IMR-90 (cell line): ENCODE measurements at places on chromosomes 1 and 21.

DNA sequence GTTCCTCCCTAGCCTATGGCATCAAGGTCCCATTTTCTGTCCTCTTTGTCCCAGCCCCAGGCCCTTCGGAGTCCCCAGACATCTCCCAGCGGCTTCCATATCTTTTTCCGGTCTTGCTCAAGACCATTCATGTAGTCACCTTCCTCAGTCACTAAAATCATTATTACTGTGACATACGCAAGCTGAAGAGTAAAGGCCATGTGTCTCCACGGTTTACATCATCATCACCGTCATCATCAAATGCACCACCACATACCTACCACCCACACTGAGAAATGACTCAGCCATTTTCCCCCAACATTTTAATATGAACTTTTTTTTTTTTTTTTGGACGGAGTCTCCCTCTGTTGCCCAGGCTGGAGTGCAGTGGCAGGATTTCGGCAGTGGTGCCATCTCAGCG, 43.4 kb downstream of the FHAD1 start:
- peak; percentile 98 for DNase-seq

DNA sequence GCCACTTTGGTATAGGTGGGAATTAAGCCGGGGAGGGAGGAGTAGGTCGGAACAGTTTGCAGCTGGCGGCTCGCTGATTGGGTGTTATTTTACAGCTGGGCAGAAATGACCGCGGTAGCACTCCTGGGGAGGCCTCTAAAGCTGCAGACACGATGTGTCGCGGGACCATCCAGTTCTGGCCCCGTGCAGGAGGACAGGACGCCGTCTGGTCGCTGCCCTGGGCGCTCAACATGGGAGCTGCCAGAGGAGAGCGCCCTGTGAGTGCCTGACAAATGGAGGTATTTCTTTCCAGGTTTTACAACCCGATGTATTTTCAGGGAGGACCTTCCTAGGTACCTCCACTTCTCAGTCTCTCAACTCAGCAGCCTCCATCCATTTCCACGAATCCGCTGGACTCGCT, 46.2 kb downstream of the CDC7 start:
- no peak for DNase-seq

DNA sequence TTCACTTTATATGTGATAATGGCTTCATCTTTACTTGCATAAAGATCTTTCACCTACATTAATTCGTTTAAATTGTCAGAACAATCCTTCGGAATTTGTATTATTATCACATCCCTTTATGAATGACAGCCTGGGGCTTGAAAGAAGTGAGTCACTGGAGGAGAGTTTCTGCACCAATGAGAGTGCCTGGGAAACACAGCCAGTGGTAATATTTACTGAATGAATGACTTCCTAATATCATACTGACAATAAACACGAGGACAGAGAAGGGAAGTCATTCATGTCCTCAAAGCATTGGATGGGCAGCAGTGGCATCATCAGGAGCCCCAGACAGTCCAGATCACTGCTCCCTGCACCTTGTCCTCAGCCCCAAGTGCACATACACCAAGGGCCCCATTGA, 40.7 kb upstream of the PDE4B start:
- no peak for DNase-seq

- peak; percentile 75 for DNase-seq
Measured at GRCh38 chr1:151553659-151554058, 13.6 kb downstream of the TUFT1 start.

DNA sequence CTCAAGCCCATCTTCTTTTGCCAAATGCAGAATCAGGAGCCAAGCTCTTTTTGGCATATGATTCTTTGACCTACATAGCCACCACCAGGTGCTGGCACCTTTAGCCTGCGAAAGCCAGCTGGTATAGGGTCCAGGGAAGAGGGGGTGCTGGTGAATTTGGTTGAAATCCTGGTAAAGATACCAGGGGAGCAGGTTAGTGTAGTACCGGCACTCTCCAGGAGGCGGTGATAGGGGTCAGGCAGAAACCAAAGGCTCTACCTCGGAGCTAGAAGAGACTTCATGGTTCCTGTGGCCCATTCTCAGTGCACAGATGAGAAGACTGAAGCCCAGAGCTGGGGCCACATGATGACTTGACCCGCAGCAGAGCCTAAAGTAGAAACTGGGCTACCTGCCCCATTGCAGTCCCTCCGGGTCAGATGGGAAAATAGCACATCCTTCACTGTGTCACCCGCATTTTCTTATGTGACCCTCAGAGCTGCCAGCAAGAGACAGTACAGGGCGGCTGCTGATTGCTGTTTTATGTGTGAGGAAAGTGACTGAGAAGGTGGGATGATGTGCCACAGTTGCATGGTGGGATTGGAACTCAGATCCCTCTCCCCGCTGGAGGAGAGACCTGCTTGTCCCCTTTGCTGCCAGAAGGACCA, 36.0 kb upstream of the IL19 start:
- peak; percentile 37 for DNase-seq

DNA sequence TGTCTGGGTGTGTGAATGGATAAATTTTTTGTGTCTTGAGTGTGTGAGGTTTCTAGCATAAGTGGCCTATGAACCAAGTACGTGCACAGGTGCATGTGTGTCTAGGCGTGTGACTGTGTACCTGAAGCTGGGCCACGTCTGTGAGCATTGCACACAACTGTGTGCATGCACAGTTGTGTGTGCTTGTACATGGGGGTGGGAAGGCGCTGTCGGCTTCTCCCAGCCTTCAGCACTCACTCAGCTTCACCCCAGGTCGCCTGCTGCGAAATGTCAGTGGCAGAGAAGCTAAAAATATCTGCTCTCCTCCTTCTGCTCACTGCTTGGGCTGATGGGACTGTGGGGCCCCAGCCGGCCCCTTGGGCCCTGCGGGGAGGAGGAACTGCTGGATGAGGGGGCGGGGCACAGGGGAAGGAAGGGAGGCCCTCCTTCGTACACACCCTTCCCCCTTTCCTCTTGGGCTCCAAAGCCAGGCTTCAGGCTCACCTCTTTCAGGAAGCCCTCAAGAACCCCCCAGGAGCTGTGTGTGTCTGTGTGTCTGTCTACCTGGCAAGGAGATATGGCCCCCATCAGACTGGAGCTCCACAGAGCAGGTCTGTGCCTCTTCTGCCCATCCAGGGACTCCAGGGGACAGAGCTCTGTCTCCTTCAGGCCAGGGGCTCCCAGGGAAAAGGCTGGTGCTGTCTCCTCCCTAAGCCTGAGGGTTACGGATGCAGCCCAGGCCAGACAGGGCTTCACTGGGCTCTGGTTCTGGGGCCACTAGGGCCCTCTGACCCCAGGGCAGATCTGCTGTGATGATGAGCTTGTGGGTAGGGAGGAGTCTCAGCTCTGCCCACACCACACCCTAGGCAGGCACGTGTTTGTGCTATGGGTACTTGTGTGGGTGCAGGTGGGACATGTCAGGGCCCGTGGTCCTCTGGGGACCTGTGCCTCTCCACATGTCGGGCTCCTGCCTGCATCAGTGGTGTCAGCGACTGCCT, 35.6 kb upstream of the WASF2 start:
- peak; percentile 53 for DNase-seq

DNA sequence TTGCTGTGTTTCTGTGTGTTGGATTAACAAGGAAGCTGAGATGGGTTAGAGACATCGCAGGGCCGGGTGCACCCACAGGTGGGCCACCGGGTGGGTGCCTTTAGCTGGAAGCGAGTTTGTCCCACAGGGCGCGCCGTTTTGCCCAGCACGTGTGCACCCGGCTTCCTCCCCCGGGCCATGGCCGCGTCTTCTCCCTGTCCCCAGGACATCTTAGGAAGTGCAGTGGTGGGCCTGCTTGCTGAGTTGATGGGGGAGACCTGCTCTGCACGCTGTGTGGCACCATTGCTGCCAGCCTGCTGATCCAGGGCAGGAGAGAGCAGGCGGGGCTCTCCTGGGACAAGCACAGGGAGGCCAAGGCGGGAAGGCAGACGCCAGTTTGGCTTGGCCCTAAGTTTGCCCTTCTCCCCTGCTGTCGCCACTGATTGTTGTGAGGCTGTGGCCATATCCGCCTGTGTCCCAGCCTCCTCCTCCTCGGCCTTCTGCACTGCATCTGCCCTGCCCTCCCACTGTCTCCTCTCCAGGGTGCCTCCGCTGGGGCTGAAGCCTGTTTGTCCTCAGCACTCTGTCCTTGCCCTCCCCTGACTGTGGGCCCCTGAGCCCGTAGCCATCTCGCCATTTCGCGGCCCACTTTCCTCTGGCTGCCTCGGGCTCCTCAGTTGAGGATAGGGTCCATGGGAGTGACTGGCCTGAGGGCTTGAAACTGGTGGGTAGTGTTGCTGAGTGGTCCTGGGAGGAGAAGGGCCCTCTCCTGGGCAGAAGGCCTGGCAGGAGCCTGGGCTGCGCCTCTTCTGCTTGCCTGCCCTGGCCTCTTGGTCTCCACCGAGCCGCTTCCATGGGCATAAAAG, 47.6 kb downstream of the PKNOX1 start:
- no peak for DNase-seq

GRCh38 chr1:232902774-232903350, 47.5 kb upstream of the NTPCR start:
- DNase-seq, result no peak

- DNase-seq, result no peak
Measured at GRCh38 chr1:107432108-107432507, 291.3 kb downstream of the NTNG1 start.

DNA sequence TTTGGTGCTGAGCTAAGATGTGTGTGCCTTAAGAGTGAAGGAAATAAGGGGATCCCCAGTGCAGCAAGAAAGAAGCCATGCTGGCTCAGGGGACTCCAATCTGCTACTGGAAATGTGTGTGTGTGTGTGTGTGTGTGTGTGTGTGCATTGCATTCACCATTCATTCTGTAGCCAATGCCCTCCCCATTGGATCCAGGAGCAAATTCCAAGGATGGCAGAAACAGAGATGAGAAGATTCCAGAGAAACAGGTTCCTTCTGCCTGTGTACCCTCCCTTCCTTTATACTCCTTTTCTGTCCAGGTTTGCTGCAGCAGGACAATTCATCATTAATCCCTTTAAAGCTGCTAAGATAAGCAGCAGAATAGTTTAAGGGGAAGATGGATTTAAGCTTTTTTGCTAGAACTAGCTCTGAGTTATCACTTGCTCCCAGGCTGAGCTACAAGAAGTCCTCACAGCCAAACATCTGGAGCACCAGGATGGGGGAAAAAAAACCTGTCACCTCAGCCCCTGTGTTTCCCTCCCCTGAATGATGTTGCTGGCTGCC, 3.2 kb downstream of the SLC6A17 start:
- no peak for DNase-seq

DNA sequence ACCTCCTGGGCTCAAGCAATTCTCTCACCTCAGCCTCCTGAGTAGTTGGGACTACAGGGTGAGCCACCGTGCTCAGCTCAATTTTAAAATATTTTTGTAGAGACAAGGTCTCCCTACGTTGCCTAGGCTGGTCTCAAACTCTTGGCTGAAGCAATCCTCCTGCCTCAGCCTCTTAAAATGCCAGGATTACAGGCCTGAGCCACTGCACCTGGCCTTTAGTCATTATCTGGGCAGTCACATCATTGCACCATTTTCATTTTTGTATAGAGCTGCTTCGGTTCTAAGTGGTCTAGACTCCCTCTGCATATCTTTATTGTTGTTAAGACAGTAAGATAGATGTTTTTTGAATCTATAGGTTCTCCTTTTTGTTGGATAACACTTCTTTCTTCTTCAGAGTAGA, 39.9 kb downstream of the ATF3 start:
- peak; percentile 36 for DNase-seq

DNA sequence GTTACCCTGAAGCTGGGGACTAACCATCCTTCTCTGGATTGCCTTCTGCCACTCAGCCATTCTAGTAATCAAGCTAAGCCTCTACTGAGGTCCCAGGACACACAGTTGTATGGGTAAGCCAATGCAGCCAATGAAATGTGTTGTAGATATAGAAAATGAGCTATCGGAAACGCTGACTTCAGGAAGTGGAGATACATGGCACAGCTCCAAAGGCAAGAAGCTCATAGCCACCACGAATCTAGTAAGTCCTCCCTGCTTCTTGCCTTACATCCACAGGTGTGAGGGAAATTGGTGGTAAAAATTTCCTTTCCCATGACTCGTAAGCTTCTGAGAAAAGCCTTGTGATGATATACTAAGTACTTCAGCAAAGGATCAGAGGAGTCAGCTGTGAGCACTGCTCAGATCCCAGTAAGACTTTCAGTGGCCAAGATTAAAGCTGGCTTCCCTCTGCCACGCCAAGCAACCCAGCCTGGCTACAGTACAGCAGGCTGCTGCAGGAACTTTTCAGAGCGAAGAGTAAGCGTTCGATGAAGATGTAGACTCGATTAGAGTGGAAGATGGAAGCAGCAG, 117.7 kb downstream of the SIM2 start:
- peak; percentile 17 for DNase-seq

GRCh38 chr21:44466351-44466954, 11.1 kb downstream of the LRRC3 start:
- no peak for DNase-seq

DNA sequence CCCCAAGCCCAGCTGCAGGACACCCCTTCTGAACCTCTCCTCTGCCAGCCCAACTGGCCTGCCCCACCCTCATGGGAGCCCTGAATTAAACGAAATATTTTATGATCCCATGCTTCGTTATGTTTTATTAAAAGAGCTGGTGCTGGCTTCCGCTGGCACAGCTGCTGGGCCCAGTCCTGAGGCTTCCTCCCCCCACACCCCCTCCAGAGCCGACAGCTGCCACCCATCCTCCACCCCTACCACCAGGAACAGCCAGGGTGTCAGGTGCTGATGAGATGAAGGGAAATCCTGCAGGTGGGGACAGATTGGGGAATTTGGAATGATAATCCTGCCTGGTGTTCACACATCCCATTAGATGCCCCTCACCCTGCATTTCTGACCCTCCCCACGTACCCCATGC, 19.0 kb downstream of the IGSF21 start:
- no peak for DNase-seq

DNA sequence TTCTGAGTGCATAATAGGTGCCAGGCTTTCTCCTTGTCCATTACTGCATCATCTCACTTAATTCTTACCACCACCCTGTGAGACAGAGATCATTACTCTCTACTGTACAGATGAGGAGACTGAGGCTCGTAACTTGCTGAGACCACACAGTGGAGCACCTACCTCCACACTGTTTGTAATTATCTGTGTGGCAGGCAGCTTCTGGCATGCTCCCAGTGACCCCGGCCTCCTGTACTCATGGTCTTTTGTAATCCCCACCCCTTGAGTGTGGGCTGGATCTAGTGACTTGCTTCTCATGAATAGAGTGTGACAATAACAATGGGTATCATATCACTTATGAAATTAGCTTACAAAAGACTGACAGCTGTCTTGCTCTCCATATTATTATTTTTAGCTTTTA, 407.3 kb downstream of the MATN1 start:
- DNase-seq, result no peak
